ENCODE measurements at places on chromosomes 4 and X.

DNA sequence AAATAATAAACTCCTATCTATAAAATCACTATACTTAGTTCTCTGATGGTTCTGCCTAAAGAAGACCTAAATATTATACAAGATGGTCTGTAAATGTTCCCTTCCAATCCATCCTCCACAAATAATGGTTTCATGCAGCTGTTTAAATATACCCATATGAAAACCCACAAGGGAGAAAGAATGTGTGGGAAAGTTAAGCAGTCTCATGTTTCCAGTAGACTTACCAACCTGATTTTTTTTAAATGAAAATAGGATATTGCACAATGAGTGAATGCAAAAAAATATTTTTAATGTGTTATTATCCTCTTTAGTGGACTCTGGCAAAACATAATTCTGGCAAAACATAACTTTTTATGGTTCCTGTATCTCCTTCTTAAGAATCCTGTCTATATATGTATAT lies 23.3 kb downstream of the CAMK2D start:
- peak; percentile 53 for DNase-seq

DNA sequence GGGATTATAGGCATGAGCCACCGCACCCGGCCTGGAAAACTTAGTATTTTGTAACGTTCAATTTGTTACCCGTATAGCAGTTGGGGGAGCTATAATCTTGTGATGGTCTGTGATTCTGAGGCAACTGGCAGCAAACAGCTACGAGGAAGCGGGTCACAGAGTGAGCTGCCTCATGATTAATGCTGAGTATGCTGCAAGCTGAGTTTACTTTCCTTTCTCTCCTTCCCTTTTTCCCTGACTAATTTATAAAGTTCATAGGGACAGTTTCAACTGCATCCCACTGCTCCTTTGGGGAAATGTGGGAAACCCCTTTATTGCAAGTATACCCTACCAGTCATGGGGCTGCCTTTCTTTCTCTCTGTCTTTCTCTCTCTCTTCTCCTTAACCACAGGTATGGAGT lies 17.7 kb upstream of the ELOVL6 start:
- DNase-seq: no peak

GRCh38 chr4:112840061-112840460 lies 203.1 kb downstream of the LARP7 start:
- no peak for DNase-seq

DNA sequence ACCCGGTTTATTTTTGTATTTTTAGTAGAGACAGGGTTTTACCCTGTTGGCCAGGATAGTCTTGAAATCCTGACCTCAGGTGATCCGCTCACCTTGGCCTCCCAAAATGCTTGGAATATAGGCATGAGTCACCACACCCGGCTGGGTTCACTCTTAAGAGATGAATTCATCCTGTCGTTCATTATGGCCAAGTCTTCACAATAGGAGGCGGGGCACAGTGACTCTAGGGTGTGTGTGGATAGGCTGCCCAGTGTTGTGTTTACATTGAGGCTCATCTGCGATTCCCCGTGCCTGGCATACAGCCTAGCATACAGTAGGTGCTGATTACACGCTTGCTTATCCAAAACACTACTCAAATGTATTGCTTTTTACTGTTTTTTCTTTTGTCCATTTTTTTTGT lies 41.3 kb upstream of the IGFBP7 start:
- DNase-seq: peak; percentile 28

DNA sequence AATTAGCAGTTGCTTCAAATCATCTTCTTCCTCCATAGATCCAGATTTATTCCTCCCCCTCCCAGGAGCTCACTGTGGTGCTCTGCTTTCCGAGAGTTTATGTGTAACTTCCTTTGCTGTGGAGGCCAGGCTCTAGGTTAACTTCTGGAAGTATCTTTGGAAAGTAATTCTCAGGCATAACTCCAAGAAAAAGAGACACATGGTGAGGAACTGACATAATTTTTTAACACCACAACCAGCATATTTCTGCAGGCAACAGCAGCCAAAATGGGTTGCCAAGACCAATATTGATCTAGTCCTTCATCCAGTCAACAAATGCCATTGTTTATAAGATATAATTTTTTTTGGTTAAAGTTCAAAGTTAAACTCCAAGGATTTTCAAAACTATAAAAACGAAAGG lies 114.5 kb upstream of the RBPJ start:
- DNase-seq: peak; percentile 11

DNA sequence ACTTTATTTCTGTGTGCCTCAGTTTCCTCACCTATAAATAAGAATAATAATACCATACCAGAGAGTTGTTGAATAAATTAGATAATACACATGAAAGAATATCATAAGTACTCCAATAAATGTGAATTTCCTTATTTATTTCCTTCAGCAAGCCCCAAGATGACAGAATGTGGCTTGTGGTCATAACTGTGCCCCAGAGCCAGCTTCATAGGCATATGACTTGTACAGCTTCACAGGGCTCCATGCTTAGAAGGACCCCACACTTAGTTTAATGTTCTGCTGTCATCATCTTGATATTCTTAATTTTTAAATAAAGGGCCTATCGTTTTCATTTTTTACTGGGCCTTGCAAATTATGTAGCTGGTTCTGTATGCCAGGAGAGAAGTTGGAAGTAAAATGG lies 25.3 kb downstream of the VSIG4 start:
- no peak for DNase-seq

DNA sequence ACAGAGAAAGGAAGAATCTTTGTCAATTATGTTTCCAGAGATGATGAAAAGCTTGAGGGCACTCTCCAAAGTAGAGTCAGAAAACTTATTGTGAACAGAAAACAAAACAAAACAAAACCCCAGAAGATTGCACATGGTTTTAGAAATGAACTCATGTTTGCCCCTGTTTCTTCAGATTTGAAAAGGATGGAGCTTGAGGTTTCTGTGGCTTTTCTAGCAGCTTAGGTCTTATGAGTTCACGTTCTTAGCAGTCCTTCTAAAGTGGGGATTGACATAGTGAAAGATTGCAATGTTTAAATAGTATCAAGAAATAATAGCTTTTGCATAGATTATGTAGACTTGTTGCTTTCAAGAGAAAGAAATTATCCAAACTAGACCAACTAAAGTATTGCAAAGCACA lies 421.8 kb downstream of the GBA3 start:
- DNase-seq: no peak

DNA sequence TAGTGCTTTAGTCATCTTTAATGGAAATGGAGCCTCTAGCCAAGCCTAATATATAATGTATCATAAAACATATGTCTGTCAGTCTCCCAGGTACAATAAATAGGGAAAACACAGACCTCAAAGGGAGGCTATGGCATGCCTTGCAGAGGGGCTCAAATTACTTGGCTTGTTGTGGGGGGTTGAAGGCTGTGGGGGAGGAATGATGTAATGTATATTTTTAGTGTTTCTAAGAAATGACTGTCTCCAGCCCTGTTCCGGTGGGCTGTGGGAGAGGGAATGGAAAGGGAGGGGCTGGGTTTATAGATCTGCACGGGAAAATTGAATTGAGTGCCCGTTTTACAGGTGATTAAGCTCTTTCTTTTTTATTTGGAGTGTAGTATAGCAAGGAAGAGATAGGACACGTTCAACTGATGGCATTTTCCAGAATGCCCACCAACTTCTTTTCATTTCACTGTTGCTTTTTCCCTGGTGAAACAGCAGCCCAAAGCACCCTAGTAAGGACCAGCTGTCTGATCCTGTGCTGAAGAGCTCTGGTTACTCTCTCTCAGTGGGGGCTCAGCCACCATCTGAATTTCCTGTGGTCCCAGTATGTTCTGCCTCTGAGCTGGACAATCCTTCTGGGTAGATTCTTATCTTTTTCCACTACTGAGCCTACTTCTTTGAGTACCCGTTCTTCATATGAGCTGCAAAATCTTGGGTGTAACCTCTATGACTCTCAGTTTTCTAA lies 220.7 kb upstream of the CASK start:
- DNase-seq: peak; percentile 23

DNA sequence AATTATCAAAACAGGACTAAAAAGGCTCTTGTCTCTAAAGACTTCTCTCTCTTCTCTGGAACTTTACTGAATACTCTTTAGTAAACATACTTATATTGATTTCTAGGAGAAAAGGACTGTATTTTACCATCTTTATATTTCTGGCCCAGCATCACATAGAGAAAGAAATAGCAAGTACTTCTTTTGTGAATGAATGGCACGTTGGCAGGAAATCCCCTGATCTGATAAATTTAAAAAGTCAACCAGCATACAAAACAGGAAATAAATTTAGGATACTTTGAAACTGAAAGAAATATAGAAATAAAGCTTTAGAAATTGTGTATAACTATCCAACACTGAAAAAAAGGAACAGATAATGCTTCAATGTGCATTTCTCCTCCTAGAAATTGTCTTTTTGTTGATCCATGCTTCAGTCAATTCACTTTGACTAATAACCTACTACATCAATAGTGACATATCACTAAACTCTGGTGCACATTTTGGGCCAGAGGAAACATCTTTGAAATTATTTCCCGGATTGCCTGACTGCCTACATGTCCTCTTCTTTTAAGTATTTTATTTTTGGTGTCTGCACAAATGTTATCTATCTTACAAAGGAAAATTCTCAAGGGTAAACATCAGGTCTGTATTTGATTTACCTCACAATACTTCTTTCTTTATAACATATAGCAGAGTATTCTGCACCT lies 183.5 kb upstream of the FSTL5 start:
- DNase-seq: no peak

DNA sequence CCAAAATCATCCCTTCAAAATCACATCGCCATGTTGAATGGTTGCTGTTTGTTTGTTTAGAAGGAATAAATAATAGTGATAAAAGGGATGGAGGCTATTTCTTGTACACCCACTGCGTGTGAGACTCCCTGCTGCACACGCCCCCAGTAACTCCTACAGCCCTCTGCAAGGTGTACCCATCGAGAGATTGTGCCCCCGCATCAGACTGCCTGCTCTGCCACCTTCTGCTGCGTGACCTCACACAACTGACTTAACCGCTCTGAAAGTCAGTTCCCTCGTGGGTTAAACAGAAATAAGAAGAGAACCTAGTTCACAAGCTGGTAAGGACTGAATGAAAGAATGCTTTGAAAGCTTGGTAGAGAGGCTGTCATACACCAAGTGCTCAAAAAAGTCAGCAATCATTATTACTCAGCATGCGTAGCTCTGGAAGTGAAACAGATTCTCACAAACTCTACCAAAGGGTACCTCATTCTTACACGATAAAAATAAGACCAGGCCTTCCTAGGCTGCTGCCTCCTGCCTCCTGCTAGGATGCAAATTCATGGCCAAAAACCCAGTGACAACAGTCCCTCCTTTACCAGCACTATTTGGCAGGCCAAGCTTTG lies 147.1 kb downstream of the CPEB2 start:
- no peak for DNase-seq

DNA sequence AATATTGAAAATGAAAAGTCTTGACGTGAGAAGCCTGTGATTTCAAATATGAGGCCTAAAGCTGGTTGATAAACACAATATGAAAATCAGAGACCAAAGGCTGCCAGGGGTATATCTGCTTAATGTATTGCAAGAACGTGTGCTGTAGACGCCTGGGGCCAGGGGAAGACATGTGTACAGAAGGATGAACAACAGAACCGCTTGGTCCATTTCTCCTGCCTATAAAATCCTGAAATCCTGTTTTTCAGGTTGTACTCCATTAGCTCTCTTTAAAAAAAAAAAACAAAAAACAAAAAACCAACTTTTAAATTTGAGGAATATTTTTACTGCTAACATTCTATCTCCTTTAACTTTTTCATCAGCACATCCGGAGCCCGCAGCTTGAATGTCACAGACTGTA lies 109.2 kb downstream of the STOX2 start:
- DNase-seq: no peak

DNA sequence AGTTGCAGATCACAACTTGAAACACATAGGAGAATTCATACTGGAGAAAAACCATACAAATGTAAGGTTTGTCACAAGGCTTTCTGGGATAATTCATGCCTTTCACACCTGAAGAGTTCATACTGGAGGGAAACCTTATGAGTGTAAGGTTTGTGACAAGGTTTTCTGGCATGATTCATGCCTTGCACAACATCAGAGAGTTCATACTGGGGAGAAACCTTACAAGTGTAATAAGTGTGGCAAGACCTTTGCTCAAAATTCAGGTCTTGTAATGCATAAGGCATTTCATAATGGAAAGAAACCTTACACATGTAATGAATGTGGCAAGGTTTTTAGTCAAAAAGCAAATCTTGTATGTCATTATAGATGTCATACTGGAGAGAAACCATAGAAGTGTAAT lies 58.8 kb upstream of the ENPEP start:
- DNase-seq: no peak

- no peak for DNase-seq
Observed at GRCh38 chrX:153935326-153935851, 552 bp upstream of the NAA10 start.

- DNase-seq: no peak
Observed at GRCh38 chrX:19280636-19281035, 63.1 kb upstream of the PDHA1 start.

Data from NCI-H69 (cell line).